CD8-positive, alpha-beta memory T cell (primary cell): ENCODE measurements at places on chromosomes 3 and 15.

- DNase-seq: no peak
These were observed 6.2 kb downstream of the ETV5 start for GRCh38 chr3:186102687-186103086.

DNA sequence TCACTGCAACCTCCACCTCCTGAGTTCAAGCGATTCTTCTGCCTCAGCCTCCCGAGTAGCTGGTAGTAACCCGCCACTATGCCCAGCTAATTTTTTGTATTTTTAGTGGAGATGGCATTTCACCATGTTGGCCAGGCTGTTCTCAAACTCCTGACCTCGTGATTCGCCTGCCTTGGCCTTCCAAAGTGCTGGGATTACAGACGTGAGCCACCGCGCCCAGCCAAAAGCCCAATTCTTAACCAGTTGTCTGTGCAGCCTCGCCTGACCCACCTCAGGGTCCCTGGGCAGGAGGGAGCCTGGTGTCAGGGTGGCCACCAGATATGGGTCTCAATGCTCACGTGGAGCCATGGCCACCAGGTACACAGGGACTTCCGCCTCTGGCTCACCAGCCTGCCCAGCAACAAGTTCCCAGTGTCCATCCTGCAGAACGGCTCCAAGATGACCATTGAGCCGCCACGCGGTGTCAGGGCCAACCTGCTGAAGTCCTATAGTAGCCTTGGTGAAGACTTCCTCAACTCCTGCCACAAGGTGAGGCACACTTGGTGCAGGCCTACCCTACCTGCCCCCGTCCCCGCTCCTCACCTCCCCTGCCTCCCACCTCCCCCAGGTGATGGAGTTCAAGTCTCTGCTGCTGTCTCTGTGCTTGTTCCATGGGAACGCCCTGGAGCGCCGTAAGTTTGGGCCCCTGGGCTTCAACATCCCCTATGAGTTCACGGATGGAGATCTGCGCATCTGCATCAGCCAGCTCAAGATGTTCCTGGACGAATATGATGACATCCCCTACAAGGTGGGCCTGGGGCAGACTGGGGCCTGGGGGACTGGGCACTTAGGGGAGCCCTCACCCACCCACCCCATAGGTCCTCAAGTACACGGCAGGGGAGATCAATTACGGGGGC is 48.6 kb downstream of the SEMA3G start:
- DNase-seq: no peak

DNA sequence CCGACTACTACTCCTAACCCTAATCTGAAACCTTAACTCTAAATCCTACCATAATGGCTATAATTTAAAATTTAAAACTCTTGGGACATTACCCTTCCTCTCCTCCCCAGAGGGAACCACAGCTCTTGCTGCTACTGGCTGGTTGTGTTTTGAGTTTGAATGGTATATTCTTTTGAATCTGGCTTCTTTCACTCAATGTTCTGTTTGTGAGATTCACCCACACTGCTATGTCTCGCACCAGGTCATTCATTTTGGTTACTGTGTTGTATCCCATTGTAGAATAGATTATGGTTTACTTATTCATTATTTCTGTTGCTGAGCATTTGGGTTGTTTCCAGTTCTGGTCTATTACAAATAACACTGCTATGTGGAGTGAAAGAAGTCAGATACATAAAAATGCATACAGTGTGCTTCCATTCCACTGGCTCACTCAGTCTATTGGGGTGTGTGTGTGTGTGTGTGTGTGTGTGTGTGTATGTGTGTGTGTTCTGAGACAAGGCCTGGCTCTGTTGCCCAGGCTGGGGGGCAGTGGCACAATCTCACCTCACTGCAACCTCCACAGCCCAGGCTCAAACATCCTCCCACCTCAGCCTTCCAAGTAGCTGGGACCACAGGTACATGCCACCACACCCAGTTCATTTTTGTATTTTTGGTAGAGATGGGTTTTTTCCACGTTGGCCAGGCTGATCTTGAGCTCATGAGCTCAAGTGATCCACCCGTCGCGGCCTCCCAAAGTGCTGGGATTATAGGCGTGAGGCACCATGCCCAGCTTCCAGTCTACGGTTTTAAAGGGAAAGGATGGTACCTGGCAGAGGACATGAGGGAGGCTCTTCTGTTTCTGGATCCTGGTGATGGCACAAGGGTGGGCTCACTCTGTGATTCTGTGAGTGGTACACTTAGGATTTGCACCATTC is 19.2 kb upstream of the SYNM start:
- DNase-seq: no peak

GRCh38 chr3:26915208-26915607 is 292.6 kb downstream of the LRRC3B start:
- no peak for DNase-seq
